ENCODE measurements at places on chromosomes 2 and 18.

- DNase-seq, result no peak
Observed at GRCh38 chr2:98623657-98624056, 15.3 kb downstream of the UNC50 start.

GRCh38 chr2:25566694-25567093, 106.7 kb downstream of the DTNB start:
- no peak for DNase-seq

- no peak for DNase-seq
Observed at GRCh38 chr2:224362094-224362493, 39.8 kb downstream of the FAM124B start.

DNA sequence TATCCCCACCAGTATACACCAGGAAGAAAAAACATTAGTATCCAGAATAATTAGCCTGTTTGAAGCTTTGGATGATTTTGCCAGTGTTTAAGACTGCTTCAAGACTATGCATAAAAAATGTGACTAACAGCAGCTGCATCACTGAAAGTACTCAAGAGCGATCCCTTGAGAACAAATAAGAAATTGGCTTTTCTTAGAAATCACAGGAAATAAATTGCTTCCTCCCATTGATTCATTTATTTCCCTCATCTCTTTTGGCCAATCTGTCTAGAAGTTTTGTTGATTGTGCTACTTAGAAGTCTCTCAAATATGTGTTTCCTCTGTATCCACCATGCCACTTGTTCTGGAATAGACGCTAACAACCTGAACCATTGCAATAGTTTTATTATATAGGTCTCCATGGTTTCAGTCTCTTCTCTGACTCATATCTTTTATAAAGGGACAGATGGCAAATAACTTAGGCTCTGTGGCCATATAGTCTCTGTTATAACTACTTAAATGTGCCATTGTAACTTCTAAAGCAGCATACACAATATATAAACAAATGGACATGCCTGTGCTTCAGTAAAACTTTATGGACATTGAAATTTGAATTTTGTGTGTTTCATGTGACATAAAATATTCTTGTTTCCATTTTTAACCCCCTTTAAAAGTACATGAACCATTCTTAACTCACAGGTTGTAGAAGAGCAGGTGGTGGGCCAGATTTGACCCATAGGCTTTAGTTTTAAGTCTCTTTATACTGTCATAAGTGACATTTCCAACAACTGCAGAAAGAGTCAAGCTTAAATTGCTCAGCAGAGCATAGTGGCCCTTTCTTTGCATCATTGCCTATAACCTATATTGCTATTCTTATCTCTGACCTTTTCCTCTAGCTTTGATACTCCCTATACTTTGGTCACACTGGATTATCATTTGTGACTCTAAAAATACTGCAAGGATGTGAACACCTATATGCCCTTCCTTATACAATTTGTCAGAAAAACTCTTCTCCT, 123.9 kb downstream of the MC4R start:
- DNase-seq, result no peak

GRCh38 chr2:43408407-43409160, 182.2 kb upstream of the ZFP36L2 start:
- DNase-seq, result no peak

DNA sequence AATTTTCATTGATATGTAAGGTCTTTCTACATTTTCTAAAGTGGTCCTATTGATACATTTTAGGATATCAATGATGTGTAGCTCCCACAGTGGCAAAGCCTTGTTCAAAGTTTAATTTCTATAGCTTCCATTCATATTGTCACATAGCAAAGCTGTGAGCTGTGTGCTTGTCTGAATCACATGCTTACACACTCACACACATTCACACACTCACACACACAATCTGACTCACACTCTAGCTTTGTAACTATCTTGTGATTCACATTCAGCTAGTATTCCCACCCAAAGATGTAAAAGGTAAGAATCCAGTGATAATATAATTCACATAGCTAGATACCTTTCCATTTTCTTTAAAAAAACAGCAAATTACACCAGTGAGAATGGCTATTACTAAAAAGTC, 58.7 kb downstream of the MAPRE2 start:
- no peak for DNase-seq

DNA sequence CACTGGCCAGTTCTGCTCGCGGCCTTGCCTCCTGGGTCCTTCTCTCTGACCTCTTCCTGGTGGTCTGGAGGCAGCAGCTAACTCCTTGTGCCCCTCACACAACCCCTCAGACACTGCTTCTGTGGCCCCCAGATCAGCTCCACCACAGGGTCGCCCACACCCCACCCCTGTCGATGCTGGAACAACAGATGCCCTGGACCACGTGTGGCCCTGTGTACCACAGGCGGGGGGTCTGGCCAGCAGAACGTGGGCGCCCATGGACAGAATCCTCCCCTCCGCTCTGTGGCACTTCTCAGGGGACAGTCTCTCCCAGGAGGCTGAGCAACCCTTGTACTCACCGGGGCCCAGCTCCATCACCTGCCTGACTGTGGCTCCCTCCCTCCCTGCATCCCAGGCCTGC, 245.6 kb downstream of the NDUFA10 start:
- no peak for DNase-seq

- DNase-seq, result no peak
Observed at GRCh38 chr2:227511239-227511930, 39.4 kb downstream of the AGFG1 start.

- DNase-seq, result no peak
Observed at GRCh38 chr2:190718652-190719526, 70.0 kb downstream of the NAB1 start.

GRCh38 chr2:207151048-207151447, 14.7 kb downstream of the KLF7 start:
- DNase-seq, result no peak

- DNase-seq, result no peak
Observed at GRCh38 chr2:98875746-98876145, 60.3 kb downstream of the CRACDL start.

GRCh38 chr2:196544906-196545433, 94.5 kb upstream of the CCDC150 start:
- no peak for DNase-seq

DNA sequence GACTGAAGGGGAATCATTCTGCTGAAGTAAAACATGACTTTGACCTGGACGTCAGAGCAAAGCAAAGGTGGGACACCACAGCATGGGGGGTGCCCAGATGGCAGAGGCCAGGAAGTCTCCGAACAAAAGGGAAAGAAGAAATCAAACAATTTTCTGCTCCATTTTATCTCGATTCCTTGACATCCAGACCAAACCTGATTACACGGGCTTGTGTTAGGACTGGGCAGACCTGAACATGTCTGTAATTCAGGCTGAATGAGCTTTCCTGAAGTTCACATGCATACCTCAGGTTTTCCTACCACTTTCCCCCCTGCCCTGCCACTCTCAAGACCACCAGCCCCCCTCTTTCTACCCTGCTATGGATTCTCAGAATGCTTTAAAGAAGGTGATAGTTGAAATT, 44.8 kb upstream of the MEIS1 start:
- no peak for DNase-seq

DNA sequence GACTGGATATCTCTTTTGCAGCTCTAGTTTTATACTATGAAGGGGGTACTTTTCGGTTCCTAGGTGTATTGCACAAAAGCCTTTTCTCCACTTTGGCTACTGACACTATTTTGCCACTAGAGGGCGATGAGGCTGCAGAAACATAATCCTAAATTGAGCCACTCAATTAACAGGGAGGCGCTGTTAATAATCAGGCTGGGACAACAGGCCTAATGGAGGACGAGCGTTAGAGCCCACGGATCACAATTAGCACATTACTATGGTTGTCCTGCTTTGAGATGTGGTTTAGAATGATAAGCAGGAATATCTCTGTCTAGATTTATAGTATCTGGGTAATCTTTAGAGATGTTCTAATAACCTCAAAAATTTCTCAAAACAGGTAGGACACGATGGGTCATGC, 62.2 kb upstream of the PMAIP1 start:
- peak; percentile 18 for DNase-seq

- DNase-seq, result no peak
Observed at GRCh38 chr18:56967035-56967434, 179.9 kb upstream of the BOD1L2 start.

GRCh38 chr2:46956981-46957531, 41.5 kb upstream of the MCFD2 start:
- DNase-seq, result no peak

DNA sequence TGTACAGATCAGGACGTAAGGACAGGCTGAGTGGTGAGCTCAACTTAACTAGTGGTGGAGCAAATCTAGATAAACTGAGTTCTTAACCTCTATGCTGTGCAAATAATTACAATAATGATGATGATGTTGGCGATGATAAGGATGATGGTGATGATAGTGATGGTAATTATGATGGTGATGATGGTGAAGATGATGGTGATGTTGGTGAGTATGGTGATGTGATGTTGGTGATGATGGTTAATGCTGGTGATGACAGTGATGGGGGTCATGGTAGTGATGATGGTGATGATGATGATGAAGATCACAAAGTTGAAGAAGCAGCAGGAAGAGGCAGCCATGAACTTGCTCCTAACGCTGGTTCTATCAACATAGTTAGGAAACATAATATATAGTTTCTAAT, 38.0 kb upstream of the IMP4 start:
- DNase-seq, result no peak

- DNase-seq, result no peak
Observed at GRCh38 chr18:34287825-34288224, 63.1 kb upstream of the NOL4 start.

- no peak for DNase-seq
Observed at GRCh38 chr2:73054980-73055379, 16.5 kb downstream of the SFXN5 start.

GRCh38 chr18:67133669-67134068, 382.9 kb downstream of the DSEL start:
- no peak for DNase-seq

- DNase-seq, result no peak
Observed at GRCh38 chr2:146997945-146998344, 846.9 kb upstream of the ACVR2A start.

DNA sequence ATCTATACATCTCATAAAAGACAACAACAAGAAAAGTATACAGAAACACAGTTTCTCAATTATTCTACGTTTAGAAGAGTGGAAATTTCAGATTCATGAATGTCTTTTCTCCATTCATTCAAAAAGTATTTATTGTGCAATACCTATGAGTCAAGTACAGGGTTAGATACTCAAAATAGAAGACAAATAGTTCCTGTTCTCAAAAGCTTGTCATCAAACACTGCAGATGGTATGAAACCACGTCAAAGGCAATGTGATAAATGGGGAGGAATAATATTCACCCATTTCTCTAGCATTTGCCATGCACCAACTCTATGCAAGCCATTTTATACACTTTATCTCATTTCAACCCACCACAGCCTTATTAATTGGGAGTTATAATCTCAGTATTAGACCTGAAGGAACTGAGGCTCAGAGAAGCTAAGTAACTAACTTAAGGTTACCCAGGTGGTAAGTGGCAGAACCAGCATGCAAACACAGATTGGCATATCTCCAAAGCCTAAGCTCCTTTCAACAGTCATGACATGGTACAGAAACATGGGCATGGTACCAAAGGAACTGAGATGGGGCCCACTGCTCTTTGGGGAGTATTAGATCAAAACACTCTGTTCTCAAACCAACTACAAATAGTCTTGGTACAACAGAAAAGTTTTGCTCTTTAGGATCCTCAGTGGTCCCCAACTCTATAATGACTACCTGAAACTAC, 67.2 kb upstream of the NPAS2 start:
- no peak for DNase-seq

DNA sequence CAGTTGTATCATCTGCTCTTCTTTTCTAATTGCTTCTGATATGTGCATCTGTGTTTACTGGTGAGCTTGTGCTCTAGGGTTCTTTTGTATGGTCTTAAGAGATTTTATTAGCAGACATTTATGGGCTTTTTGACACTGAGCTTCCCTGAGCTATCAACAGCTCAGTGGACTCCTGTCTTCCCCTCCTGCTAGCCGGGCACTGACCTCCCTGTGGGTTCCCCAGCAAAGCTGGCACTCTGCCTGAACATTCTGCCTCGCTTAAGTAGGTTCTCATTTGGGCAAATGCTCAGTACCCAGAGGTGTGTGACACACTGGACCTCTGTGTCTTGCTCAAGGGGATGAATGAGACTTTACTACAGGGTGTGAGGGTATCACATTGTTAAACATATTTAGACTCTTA, 15.8 kb downstream of the TRAF3IP1 start:
- no peak for DNase-seq

- DNase-seq, result no peak
Observed at GRCh38 chr2:229665158-229665557, 49.2 kb downstream of the DNER start.

DNA sequence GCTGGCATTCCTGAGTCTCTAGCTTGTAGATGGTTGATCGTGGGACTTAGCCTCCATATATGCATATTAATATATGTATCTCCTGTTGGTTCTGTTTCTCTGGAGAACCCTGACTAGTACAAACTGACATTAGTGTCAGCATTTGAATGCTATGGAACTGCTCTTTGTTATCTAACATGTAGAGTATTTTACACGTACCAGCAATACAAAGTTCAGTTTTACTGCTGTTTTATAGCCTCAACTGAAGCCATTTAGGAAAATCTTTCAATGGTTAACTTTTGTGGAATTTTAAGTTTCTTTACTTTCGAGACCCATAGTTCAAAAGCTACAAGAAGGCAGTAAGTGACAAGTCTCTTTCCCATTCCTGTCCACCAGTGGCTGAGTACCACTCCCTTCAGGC, 418.4 kb downstream of the NUP35 start:
- no peak for DNase-seq

GRCh38 chr2:111042261-111042660, 78.5 kb upstream of the BCL2L11 start:
- DNase-seq, result no peak

GRCh38 chr2:122670897-122671296, 915.4 kb downstream of the TSN start:
- DNase-seq, result no peak

GRCh38 chr2:7703048-7703447, 785.8 kb downstream of the RNF144A start:
- no peak for DNase-seq

- DNase-seq, result no peak
Observed at GRCh38 chr18:48024009-48024512, 93.6 kb upstream of the SMAD2 start.

DNA sequence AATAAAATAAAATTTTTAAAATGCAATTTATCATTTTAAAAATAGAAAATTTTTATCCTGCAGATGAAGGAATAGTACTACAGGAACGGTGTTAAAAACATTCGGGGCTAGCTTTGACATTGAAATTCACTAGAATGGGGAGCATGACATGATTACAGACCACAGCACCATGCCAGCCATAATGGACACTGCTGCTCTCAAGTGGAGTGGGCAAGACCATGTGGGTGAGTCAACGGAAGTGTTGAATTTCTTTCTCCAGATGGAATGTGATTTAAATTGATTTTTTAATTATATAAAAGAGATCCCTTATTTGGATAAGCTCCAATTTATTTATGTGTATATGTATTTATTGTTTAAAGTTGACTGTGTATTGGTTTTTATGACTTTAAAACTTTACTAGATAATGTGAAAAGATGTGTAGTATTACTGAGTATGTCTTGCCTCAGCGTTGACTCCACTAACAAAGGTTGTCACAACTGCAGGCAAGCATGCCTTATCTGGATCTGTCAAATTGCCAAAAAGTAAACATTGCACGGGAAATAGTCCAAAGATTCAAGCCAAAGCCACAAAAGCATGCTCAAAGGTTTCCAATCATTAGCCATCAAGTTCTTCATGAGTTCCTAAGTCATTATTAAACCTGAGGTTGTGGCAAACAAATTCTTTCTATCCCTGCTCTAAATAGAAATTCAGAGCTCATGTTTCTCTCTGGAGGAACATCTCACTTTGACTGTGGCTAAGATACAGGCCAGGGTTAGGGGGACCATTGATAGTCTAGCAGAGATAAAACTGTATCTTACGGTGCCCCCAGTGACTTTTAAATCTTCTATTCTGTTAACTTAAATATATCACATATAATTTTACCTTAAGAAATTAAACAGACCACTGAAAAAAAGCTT, 536.9 kb downstream of the TMX3 start:
- DNase-seq, result no peak
